EL (cell line): ENCODE measurements at places on chromosomes 13 and 19.

GRCh38 chr19:4140237-4140711 lies 13.2 kb upstream of the CREB3L3 start:
- peak; percentile 67 for DNase-seq

DNA sequence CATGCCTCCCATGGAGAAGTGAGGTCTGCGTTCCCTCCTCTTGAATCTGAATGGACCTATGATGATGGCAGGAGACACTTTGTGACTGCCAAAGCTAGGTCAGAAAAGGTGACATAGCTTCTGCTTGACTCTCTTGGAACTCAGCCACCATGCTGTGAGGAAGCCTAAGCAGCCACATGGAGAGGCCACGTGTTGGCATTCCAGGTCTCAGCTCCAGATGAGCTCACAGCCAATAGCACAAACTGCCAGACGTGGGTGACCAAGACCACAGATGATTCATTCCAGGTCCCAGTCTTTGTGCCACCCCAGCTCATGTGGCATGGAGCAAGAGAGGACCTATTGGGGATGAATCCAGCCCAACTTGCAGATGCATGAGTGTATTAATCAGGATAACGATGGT lies 8.7 kb upstream of the GGACT start:
- DNase-seq = peak; percentile 42

- DNase-seq = no peak
These were observed 532.5 kb downstream of the DIAPH3 start for GRCh38 chr13:59631271-59631670.

- DNase-seq = peak; percentile 18
These were observed 1.4 kb downstream of the MATK start for GRCh38 chr19:3784607-3785450.

GRCh38 chr19:1468821-1469254 lies 10.2 kb downstream of the C19orf25 start:
- peak; percentile 50 for DNase-seq
